Breast epithelium (tissue), 4 donors: ENCODE measurements at places on chromosomes 6 and 20. TPM values are rescaled to one million over a fixed set of nuclear protein-coding genes. Genes with fewer than 3 reads are reported as not detected.
A peak's percentile ranks its signal among the peaks of the same experiment; 100 is the strongest.

DNA sequence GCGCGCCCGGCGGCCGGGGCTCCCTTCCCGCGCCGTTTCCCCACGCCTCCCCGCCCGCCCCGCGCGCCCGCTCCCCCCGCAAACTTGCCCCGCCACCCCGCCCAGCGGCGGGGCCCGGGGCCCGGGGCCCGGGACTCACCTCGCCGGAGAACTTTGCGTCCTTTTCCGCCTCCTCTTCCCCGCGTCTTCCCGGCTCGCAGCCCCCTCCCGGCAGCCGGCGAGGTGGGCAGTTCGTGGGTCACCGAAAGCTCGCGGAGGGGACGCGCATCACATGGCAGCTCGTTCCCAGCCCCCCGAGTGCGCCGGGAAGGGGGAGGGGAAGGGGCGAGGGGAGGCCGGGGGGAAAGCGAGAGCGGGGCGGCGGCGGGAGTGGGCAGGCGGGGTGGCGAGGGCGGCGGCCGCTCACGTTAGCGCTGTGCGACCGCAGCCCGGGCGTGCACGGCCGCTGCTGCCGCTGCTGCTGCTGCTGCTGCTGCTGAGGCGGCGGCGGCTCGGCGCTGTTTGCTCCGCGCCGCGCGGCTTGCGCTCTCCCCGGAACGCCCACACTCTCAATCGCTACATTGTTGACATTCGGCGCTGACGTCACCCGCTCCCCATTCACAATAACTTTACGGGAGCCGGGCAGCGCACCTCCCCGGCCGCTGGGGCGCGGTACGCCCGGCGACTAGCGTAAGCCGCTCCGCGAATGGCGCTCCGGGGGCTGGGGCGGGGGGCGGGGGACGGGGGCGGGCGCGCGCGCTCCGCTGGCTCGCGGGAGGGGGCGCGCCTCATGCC, at the start of gene BACH2:
Gene BACH2 (minus strand): TSS at position 503 of the 774 bp plus-strand sequence. CDS start 287,999 bp downstream, outside the sequence.
- DNase-seq: peak; percentile 87

DNA sequence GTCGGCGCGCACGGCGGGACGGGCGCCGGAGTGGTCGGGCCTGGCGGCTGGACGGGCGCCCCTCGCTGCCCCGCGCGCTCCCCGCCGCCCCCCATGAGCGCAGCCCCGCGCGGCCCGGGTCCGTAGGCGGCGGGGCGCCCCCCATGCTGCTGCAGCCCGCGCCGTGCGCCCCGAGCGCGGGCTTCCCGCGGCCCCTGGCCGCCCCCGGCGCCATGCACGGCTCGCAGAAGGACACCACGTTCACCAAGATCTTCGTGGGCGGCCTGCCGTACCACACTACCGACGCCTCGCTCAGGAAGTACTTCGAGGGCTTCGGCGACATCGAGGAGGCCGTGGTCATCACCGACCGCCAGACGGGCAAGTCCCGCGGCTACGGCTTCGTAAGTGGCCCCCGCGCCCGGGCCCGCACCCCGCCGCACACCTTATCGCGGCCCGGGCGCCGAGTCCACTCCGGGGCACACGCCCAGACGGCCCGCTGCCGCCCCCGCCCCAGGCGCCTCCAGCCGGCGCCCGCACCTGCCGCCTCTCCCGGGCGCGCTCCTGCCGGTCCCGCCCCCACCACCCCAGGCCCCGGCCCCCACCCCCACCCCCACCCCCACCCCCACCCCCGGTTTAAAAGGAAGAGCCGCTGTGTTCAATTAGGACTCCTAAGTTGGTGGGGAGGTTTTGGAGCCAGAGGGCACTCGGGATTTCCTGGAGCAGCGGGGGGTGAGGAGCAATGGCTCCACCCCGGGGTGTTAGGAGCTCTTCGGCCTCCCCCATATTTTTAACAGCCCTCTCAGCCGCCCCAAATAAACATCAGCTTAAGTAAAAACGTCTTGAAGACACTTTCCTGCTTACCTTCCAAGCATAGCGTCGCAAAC, 474 bp downstream of the RBM38 start:
- no peak for DNase-seq

GRCh38 chr6:89368999-89369398, 16.5 kb upstream of the UBE2J1 start:
- peak; percentile 74 for DNase-seq

The GSS gene
- total RNA-seq: 61.9 TPM

The C20orf141 gene
- total RNA-seq: not detected

DNA sequence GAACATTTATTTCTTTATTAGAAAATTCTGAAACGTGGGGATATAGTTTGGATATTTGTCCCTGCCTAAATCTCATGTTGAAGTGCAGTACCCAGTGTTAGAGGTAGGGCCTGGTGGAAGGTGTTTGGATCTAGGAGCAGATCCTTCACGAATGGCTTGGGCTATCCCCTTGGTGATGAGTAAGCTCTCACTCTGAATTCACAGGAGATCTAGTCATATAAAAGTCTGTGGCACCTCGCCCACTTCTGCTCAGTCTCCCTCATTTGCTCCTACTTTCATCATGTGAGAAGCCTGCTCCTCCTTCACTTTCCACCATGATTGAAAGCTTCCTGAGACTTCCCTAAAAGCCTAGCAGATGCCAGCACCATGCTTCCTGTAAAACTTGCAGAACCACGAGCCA, 96.8 kb upstream of the GJE1 start:
- DNase-seq: no peak

DNA sequence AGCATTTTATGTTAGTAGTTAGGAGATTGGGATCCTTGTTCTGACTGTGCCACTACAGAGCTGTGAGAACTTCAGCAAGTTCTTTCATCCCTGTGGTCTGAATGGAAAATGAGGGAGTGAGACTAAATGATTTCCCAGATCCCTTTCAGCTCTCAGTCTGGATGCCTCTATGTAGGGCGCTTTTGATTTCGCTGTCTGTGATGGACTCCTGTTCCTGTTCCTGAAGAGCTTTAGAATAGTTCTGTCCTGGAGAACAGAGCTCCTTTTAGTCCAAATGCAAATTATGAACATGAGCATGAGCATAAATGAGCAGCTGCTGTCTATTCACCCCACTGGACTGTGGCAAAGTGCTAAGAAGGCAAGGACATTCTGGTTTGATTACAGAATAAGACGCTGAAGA, 61.4 kb upstream of the NT5E start:
- DNase-seq: no peak

DNA sequence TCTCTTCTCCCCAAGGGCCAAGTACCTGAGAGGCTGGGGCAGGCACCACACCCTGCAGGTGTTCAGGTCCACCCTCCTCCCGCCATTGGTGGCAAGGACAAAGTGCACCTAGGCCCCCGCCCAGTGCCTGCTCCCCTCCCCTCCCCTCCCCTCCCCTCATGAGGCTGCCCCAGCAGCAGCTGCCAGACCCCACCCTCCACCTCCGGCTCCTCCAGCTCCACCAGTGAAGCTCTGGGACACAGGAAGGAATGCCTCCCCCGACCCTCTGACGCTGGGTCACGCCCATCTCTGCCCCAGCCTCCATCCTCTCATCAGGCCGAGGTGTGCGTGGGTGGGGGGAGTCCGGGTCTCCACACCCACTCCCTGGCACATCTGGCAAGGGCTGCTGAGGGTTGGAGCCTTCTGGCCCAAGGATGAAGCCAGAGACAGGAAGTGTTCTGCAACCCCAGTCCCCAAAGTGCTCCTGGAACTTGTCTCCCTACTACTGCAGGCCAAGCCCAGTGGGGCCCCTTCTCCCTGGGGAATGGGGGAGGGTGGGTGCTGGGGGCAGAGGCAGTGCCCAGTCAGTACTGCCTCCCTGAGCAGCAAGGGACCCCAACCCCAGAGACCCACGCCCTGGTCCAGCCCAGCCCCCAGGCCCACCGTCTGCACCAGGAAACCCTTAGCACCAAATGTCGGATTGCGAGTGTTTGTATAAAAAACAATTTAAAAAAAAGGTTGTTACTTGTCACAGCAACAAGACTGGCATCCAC, 1.6 kb upstream of the UCKL1 start:
- DNase-seq: no peak

DNA sequence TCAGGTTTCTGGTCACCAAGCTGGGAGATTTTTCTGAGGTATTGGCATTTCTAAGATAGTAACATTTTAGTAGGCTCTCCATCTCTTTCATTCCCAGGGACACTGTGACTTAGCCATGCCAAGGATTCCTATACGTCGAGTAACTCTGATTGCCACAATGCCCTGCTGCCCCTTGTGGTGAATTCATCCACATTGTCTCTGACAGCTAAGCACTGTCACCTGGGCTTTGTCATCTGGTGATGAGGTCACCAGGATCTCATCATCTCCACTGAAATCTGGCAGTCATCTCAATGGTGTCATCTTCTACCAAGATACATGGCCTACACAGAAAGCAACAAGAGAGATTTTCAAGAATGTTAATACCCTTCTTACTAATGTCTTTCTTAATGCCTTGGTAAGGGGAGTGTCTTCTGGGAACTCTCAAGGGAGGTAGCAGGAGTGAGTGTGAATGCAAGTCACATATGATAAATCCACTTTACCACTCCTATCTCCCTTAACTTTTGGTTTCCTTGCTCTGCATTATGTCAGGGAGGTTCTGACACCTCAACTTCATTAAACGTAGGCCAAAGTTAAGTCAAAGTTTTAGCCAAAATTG, 246.7 kb downstream of the CD109 start:
- DNase-seq: no peak

DNA sequence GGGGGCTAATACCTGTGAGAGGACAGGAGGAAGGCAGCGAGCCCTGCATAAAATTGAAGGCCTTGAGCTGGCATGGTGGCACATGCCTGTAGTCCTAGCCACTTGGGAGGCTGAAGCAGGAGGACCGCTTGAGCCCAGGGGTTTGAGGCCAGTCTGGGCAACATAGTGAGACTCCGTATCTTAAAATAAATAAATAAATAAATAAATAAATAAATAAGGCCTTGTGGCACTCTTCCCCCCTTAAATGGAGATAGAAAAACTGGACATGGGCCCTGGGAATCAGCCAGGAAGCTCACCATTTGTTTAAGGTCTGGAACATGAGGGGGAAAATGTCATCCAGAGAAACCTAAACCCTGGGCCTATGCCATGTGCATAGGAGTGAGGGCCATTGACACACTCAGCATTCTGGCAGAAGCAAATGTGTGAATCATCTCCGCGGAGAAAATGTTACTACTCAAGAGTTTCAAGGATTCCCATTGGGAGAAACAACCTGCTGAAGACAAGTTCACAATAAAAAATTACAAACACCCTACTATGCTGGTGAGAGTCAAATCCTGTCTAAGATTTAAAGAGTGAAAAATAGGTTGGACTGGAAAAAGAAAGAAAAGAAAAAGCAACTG, 51.9 kb upstream of the UBR2 start:
- DNase-seq: no peak

The DSP gene
- total RNA-seq: 2.1 TPM

- DNase-seq: no peak
These were observed 1.2 kb downstream of the CDC40 start for GRCh38 chr6:110181131-110182030.

GRCh38 chr20:2210646-2211552, 84.9 kb upstream of the TGM3 start:
- no peak for DNase-seq

DNA sequence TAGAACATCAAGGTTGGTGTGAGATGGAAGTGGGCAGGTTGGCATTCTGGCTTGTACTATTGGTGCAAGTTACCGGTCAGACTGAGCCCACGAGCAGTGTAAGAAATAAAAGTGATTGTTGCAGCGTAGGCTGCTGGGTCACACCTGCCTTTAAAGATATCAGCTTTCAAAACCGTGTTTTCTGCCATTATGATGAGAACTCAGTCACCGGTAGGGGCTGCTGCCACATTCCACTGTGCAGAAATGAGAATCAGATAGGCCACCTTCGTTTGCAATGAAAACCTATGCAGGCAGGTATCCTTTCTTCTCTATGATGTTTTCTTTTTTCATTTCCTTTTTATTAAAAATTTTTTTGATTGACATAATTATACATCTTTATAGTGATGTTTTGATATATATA, 168.5 kb downstream of the MYLK4 start:
- no peak for DNase-seq

DNA sequence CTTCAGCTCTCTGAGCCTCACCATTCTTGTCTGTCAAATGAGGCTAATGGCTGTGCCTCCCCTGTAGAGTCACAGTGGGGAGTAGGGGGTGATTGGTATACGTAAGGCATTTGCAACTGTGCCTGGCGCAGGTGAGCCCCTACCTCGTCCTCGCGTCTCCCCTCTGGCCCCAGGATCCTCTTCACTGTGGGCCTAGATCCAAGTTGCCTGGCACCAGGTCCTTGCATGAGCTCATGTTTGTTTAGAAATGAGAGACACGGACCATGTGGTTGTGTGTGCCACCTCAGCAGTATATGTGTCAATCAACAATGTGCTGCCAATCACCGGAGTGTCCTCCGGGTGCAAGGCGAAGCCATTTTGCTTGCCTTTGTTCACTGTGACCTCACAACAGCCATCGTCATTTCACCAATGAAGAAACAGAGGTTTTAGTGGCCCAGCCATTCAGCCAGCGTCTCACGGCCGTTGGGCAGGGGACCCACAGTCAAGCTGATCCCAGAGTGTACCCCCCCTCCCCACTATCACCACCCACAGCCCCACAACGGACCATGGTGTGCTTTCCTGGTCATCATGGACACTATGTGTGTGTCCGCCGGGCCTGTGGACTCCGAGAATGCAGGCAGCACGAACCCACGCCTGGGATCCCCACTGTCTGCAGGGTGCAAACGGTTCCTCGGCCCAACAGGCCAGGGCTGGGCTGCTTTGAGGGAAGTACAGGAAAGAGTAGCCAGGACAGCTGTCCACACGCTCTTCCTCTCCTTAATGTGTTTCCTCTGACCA, 35.9 kb upstream of the STX16 start:
- peak; percentile 69 for DNase-seq

DNA sequence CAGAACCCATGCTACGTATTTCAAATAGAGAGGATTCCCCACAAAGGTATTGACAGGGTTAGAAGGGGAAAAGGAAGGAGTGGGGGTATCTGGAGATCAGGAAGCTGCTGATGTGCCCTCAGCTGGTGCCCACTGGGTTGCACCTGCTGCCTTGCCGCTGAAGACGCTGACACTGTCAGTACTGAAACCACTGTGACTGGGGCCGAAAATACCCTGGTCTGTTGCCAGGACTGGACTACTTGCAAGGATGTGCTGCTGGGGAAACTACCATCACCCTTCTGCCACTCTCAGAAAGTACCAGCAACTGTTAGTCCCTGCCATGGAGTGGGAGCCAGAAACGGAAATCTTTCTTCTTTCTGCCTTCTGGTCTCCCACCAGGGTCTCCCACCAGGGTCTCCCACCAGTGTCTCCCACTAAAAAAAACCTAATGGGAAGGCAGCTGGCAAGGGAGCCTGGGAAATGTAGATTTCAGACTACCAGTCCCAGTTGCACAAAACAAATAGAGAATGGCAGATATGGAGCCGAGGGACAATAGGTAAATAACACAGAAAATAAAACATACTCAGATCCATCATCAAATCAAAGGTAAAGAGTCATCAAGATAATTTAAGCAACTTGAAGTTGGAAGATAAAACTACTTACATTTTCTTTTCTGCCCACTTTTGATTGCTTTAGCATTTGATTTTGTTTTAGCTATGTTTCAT, 204.8 kb downstream of the TPBG start:
- DNase-seq: no peak

- DNase-seq: no peak
These were observed 7.2 kb upstream of the MDGA1 start for GRCh38 chr6:37704923-37705238.

- no peak for DNase-seq
These were observed 3.2 kb upstream of the CST3 start for GRCh38 chr20:23640671-23641667.

The TRIM31 gene
- not detected for total RNA-seq
